CD8-positive, alpha-beta memory T cell (primary cell): ENCODE measurements at places on chromosomes 7 and 10. TPM values are rescaled to one million over a fixed set of nuclear protein-coding genes. Genes with fewer than 3 reads are reported as not detected.

- DNase-seq, result no peak
Observed at GRCh38 chr10:113084031-113084430, 134.0 kb downstream of the TCF7L2 start.

GRCh38 chr10:88642209-88642608, 22.0 kb upstream of the LIPF start:
- DNase-seq, result no peak

DNA sequence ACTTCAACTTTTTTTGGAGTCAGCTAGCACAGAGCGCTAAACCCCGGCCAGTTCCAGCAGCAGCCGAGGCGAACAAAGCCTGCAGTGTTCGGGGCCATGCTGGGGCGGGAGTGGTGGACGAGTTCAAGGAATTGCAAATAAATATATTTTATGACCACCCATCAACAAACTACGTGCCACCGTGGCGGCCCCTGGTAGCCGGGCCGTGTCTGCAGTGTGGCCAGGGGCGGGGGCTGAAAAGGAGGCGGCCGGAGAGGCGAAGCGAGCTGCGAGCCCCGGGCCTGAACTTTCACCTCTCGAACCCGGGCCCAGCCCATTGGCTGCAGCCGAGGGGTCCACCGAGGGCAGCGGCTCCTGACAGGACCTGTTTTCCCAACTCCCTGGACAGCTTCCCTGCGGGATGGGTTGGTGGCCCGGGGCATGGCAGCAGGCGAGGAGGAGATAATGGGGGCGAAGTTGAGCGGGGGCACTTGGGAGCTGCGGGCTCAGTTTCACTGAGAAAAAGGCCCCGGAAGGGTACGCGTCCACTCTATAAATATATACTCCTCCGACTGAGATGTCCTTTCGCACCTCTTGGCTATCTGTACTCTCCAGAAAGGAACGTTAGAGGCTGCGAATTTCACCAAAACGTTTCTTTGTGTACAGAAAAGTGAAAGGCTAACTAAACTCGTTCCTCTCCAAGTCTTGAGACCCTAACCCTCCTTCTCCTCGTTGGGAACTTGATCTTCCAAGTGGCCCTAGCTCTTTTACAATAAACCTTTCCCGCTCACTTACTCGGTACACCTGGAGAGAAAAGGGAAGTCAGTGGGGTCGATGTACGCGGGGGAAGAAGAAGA, 164.6 kb upstream of the PPP1R3A start:
- DNase-seq, result no peak

Gene MTPN
- polyA plus RNA-seq, result 101 TPM

Gene EPDR1
- 3.0 TPM for polyA plus RNA-seq

Gene RPA3
- polyA plus RNA-seq, result 94.9 TPM
